ENCODE measurements at places on chromosomes 5 and 9.

DNA sequence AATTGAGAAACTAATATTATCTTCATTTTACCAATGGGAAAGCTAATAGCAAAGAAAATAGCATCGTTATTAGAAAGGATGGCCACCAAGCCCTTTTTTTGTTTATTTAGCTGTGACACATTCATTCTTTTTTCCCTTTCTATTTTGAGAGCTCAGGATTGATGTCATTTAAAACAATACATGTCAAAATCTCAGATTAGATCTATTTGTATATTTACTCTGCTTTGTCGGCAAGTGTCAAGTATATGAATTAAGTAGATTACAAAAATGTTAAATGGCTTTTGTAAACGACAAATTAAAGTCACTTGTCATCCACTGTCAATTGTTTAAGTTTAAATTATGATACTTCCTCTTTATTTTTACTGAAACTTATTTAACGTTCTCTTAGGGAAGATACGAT lies 118.9 kb downstream of the PAM start:
- no peak for DNase-seq

DNA sequence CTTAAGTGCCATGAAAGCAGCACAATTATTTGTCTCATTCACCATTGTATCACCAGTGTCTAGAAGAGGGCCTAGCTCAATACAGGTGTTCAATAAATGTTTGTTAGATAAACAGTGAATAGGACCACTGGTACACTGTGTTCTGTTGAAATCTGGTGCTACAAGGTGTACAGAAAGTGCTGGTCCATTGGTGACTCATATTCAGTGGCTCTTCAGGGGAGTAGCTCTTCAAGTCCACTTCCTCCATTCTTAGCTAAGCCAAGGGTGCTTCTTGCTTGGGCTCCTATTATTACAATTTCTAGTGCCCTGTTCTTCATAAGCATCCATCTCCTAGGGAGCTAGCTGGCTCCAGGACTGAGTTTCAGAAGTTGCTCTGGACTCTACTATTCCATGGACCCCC lies 6.4 kb upstream of the FCHO2 start:
- no peak for DNase-seq

- DNase-seq = peak; percentile 7
Observed at GRCh38 chr5:83927140-83927733, 206.6 kb upstream of the HAPLN1 start.

- no peak for DNase-seq
Observed at GRCh38 chr5:170494041-170494440, 9.8 kb upstream of the KCNIP1 start.

DNA sequence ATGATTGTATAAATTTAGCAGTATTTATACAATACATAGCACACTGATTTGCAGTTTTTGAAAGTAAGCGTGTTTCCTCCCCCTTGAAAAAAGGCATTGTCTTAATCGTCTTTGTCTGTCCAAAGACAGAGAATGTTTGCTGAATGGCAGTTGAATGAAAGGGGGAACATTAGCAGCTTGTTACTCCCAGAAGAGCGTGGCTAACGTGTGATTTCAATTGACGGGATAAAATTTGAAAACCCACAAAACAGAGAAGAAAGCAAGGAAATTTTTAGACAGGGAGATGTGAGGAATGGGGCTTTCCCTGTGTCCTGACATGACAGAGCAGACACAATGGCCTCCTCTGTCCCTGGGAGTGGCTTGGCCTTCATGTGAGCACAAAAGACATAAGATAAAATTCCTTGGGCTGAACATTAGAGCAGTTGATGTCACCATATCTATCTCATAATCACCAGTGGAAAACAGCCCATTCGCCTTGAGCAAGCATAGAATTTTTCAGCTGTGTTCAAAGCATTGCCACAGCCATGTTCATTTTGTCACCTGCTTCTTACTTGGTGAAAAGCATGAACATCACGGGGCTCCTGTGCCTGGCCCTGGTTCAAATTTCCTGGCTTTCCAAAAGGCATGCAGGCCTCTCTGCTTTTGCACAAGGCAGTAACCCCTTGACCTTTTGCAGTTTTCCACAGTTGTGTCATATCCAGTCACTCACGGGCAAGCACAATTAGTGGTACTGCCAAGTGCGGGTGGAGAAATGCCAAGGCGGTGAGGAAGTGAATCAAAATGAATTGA lies 126.9 kb downstream of the TLE1 start:
- no peak for DNase-seq

DNA sequence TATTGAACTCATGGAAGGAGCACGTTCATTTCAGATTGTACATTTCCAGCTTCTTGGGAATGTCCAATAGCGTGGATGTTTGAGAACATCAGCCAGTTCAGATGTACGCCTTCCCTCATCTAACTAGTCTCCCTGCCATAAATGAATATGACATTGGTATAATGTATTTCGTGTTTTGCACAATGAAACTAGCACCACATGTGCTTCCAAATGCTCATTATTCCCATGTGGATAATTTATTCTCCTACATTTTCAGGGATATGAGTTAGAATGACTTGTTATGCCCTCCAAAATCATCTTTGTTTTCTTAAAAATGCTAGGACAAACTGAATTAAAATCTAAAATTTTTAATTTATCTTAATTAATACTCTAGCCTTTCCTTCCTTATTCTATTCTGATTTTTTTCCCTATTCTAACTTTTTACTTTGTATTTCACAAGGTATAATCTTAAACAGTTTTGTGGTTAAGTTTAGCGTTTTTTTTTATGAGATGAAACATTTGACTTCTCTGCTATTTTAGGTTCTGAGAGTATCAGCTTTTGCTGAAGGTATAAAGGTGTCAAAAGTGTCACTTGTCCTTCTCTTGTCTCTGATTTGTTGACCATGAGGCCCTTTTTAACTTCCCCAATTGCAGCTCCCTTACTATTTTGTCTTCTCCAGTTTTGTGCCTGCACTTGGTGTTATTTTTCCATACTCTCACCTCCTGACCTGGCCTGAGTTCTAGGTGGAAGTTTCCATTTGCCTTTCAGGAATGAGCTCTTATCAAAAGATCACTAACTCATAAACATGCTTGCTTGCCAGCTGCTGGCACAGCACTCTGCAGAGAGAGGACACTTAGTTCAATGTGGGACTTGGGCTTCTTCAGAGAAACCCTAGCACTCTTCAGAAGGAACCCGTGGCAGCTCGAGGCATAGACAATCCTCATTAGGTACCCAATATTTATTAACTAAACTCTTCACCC lies 106.8 kb downstream of the FRMD3 start:
- no peak for DNase-seq

DNA sequence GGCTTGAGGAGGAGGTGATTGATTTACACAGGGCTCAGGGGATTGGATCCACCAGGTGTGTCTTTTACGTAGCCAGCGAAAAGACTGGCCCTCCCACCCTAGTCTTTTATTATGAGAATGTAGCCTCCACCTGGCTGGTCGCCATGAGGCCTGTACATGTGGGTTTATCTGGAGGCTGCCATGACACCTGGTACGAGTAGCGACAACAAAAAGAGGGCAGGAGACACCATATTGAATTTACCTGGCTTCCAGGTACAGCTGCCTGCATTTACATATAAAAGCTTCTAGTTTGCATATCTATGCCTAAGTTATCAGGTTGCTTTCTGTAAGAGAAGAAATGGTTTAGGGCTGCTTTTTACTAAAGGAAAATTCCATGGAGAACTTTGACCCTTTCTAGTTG lies 1173.7 kb upstream of the SEMA6A start:
- DNase-seq = no peak

DNA sequence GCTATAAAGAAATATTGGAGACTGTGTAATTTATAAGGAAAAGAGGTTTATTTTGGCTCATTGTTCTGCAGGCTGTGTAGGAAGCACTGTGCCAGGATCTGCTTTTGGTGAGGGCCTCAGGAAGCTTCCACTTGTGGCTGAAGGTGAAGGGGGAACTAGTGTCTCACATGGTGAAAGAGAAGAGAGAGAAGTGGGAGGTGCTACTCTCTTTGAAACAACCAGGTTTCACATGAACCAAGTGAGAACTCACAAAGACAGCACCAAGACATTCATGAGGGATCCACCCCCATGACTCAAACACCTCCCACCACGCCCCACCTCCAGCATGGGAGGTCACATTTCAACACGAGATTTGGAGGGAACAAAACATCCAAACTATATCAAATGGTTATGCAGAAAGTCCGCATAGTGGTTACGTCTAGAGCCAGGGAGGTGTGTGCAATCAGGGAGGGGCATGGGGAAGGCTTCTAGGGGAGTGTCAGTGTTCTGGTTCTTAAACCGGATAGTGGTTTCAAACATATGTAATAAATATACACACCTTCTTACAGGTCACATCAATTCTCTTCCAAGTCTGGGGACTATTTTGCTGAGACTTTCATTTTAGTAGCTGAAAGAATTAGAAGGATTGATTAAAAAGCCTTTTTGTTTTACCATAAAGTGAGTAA lies 113.0 kb downstream of the TRIO start:
- DNase-seq = no peak

GRCh38 chr5:167658889-167659288 lies 632.6 kb upstream of the WWC1 start:
- DNase-seq = no peak

DNA sequence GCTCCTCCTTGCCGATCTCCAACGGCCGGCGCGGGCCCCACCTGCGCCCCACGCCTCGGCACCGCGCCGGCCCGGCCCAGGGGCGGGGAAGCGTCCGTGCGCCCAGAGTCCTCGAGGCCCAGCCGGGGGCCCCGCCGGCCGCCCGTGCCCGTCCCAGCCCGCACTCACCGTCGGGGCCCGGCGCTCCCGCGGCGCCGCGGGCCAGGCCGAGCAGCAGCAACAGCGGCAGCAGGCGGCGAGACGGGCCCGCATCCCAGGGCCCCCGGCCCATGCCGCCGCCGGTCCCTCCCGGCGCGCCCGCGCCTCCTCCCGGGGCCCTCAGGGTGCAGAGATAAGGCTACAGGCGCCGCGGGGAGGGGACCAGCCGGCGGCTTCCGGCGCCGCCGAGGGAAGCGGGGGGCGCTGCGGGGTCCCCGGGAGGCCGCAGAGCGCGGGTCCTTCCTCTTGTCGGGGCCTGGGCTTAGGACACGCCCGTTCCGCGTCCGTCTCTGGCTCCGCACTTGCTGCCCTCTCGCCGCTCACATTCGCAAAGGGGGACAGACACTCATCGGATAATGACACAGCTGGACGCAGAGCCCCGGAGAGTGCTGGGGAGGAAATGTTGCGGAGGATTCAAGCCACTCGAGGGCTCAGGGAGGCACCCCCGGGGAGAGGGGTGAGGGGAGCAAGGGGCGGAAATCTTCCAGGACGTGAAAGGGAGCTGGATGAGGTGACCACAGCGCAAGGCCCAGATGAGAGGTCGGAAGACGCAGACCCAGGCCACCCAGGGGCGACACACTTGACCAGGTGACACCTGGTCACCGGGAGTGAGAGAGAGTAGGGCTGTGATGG lies at the start of gene SUSD1:
Gene SUSD1, minus strand, starts transcription at position 333 of the 831 bp plus-strand sequence. Its CDS starts 62 bp downstream, at position 271.
- DNase-seq = peak; percentile 29

GRCh38 chr5:78677777-78678668 lies 29.5 kb upstream of the LHFPL2 start:
- no peak for DNase-seq

DNA sequence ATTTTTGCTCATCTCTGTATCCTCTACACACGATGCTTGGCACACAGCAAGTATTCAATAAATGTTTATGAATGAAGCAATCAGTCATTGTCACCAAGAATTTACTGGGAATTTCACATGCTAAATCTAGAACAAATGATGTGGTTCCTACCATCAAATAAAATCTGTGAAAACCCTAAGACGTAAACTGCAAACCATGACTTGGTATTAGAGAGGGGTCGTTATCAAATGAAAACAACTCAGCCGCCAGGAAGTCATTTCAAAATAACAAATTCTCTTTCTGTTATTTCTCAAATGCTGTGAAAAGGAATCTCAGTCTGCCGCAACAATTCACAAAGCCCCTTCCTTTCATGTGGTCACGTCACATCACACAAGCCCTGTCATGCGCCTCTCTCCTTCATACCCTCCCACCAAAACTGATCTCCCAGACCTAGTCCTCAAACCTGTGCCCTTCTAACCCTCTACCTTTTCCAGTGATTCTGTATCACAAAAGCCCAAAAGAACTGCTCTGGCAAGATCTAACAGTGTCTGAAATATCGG lies 173.6 kb downstream of the DEPDC1B start:
- DNase-seq = no peak

DNA sequence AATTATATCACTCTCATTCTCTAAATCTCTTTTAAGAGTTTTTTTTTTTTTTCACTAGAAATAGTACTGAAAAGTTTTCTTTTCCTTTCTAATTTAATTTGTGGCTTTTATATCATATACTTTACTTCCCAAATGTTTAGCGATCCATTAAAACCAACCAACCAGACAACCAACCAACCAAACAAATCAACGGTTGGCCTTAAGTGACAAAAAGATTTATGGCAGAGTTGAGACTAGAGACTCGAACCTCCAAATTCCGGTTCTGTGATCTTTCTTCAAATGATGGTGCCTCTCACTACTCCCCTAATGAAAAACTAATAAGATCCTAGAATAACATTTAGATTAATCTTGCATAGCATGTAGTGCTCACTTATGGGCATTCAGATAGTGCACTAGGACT lies 45.3 kb upstream of the ACTBL2 start:
- DNase-seq = no peak

DNA sequence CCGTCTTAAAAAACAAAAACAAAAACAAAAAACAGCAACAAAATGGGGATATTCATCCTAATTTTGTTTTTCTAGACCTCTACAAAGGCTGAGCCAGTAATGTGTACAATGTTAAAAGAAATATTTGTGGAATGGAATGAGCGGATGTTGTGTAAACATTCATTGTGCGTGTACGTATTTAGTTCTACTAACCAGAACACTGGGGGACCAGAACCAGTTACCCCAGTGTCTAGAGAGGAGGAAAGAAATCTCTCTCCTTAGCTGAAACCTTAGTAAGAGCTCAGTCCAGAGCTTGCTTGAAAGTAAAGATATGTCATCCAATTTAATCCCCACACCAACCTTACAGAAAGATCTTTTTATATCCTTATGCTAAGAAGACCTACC lies 106.7 kb upstream of the CPEB4 start:
- no peak for DNase-seq
